Stimulated activated CD4-positive, alpha-beta T cell treated with anti-CD3 and anti-CD28 coated beads, Interleukin-4, amount 100 ng/mL, for 48 hours (primary cell): ENCODE measurements at places on chromosomes 11 and 22.

DNA sequence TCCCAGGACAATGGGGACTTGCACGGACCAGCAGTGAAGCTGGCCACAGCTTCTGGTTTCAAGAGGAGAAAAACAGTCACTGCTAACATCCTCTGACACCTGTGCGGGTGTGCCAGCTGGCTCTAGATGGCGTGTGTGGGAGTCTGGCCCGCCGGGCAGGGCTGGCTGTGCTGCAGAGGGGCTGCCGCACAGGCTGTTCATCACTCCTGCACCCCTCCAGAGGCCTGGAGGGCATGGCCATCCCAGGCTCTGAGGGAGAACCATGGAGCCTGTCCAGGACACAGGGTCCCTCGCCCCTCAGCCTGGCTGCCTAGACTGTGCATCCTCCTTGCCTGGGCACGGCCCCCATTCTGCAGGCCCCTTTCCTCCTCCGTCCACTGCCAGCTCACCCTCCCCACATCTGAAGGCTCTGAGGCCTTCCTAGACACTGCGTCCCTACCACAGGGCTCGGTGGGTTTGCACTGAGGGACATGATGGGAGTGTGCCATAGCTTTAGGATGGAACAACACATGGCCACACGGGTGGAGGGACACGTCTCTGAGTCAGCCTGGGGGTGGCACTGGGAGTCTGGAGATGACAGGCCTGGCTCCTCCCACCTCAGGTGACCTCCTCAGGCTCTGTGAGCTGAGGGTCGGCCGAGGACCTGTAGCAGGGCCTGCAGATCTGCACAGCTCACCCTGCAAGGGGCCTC, 42.1 kb upstream of the GNB1L start:
- no peak for DNase-seq

- no peak for DNase-seq
Observed at GRCh38 chr11:38206663-38207062, 1608.6 kb upstream of the RAG2 start.

GRCh38 chr22:27990879-27991278, 71.8 kb upstream of the PITPNB start:
- no peak for DNase-seq

DNA sequence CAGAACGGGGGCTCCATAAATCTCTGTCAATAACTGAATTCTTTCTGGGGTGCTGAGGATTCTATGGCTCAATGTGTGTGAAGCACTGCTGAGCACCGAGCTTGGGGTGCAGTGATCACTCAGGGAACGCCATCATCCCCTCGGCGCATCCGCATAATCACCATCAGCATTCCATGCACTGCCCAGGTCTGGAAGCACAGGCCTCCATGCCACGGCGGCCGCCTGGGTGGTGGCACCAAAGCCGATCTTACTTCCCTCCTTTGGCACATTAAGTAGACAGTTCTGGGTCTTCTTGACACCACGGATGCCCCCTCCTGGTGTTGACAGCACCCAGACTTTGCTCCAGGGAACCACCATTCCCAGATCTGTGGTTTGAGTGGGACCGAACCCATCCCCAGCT, 15.6 kb downstream of the LTO1 start:
- no peak for DNase-seq

DNA sequence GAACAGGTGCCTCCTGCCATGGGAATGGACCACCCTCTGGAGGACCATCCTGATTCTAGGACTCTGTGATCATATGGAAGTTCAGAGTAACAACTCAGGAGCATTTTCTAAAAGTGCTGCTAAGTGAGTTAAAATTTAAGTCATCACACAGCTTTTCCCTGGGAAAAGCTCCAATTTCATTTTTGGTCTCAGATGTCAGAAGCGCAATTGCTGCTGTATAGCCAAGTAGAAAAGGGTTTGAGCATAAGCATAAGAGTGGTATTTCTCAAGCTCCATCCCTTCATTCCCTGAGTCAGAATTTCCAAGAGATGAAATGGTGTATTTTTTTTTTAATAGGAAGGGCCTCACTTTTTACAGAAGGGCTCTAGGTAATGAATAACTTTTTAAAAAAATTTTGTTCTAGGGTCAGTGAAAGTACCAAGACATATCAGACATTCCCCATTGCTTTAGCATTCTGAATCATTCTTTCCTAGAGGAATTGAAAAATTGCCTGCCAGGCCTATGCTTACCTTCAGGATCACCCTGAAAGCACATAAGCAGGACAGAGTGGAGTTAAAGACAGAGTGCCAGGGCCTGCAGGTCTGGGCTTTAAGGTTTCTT, 564.5 kb upstream of the ISX start:
- DNase-seq, result no peak

GRCh38 chr11:47899801-47900200, 51.7 kb upstream of the NUP160 start:
- DNase-seq, result no peak

DNA sequence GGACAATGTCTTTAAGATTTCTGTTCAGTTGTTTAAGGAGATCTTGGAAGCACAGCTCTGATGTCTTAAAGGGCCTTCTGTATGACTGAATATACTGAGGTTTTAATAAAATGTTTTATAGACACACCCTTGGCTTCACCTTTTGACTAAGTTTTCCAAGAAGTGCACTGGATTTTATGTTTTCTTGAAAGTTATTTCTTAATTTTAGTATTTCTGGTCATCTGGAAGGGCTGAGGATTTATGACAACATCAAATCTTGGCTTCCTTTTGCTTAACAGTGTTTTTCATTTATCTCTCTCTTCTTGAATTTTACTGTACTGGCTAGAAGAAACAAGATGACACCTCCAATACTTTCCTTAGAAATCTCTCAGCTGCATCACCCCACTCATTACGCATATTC, 2423.4 kb downstream of the LRRC4C start:
- no peak for DNase-seq

DNA sequence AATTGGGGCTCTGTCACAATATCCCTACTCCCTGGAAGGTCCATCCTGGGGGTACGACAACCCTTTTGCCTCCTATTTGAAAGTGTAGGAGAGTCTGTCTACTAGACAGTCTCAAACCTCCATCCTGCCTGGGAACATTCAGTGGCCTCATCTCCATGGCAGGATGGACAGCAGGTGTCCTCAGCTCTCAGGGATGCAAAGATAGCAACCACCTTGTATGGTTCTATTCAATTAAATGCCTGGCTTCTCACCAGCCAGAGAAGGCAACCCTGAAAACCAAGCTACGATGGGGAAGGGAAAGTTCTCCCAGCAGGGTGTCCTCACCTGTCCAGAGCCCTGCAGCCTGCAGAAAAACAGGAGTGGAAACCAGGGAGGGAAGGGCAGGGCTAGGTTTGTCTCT, 164.9 kb downstream of the MIAT start:
- DNase-seq, result no peak

DNA sequence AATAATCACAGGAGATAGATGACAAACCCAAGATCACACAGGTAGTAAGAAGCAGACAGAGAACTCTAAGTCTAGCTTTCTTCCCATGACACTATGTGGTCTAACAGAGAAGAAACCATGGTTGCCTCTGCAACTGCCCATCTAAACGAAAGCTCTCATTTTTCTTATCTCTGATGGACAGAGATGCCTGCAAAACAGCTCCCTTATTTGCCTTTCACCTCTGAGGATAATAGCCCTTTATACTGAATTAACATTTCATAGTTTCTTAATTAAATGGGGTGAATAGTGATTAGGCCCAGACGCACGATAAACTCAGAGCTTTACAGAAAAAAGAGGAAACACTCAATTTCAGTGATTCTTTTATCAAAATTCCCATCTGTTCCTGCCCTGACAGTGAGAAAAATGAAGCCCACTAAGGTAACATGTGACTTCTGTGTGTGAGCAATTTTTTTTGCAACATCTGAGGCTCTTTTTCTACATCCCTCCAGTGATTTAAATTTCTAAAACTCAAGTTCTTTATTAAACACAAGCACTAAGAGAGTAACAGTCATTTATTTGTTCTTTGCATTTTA, 24.6 kb downstream of the OR2AG2 start:
- no peak for DNase-seq

- DNase-seq, result no peak
Observed at GRCh38 chr11:69479591-69480271, 1.7 kb upstream of the LINC01488 start.

DNA sequence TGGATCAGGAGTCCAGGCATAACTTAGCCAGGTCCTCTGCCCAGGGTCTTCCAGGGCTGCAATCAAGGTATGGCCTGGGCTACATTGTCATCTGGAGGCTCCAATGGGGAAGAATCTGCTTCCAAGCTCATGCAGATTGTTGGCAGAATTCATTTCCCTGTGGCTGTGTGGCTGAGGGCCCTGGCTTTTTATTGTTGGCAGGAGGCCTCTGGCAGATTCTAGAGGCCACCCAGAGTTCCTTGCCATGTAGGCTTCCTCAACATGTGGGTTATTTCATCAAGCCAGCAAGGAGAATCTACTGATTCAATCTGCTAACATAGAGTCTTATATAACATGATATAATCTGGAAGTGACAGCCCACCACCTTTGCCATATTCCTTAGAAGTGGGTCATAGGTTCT, 16.4 kb upstream of the EP300 start:
- DNase-seq, result no peak

- DNase-seq, result no peak
Observed at GRCh38 chr11:34915136-34916014, 804 bp downstream of the APIP start.
